Head of caudate nucleus (tissue), 42 donors: ENCODE measurements at places on chromosomes 12 and 14.

DNA sequence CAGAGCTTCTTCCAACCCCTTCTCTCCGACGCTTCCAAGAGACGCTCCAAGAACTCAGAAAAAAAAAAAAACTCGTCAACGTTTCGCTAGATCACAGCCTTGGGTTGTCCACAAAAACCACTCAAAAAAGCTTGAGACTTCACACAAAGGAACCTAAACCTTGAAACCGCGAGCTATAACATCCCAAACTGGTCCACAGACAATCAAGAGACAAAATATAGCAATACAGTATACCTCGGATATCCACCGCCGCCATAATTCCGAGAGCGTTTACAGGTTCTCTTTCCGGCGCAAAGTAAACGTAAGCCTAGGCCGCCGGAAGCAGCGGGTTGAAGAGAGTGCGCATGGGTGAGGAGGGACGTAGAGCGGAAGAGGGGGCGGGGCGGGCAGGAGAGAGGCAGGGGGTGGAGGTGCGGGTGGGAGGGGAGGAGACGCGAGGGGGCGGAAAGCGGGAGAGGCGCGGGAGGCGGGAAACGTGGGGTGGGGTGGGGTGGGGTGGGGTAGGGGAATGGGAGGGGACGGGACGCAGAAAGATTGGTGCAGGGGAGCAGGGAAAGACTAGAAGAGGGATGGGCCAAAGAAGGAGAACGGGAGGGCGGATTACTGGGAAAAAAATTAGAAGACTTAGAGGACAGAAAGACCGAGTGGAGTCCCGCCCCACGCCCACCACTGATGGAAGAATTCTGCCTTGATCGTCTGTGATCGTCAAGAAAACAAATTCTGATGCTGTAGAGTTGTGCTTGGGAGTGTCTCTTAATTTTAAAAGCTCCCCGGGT lies at the start of gene MED6:
Gene MED6 (minus strand): TSS at position 274 of the 776 bp plus-strand sequence. CDS start 18 bp downstream, at position 256.
- peak; percentile 94 for DNase-seq

DNA sequence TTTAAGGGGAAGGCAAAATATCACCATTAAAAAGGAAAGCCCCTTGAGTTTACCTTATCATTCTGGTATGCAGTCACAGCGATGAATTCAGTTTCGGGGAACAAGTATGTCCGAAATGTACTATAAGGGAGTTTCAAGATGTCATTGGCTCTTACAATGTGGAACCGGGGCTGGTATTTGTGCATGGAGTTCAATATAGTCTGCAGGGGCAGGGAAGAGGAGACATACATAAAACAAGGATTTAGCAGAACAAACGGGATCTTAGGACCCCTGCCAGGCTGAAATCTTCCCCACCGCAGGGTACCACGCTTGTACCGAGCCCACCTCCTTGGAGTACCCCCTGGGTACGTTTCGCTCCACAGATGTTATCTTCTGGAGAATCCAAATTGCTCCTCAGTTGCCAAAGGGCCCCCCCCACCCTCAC lies 4.5 kb downstream of the TBX3 start:
- DNase-seq = no peak

GRCh38 chr12:100166232-100166631 lies 23.6 kb upstream of the BLTP3B start:
- DNase-seq = no peak

- DNase-seq = no peak
These were observed 97.8 kb downstream of the VRK1 start for GRCh38 chr14:96894966-96895365.

GRCh38 chr14:95910628-95911027 lies 34.0 kb downstream of the TUNAR start:
- DNase-seq = no peak

- DNase-seq = no peak
These were observed 33.9 kb downstream of the STON2 start for GRCh38 chr14:81366214-81366613.

- peak; percentile 32 for DNase-seq
These were observed 17.7 kb downstream of the DNAL1 start for GRCh38 chr14:73662487-73662943.

DNA sequence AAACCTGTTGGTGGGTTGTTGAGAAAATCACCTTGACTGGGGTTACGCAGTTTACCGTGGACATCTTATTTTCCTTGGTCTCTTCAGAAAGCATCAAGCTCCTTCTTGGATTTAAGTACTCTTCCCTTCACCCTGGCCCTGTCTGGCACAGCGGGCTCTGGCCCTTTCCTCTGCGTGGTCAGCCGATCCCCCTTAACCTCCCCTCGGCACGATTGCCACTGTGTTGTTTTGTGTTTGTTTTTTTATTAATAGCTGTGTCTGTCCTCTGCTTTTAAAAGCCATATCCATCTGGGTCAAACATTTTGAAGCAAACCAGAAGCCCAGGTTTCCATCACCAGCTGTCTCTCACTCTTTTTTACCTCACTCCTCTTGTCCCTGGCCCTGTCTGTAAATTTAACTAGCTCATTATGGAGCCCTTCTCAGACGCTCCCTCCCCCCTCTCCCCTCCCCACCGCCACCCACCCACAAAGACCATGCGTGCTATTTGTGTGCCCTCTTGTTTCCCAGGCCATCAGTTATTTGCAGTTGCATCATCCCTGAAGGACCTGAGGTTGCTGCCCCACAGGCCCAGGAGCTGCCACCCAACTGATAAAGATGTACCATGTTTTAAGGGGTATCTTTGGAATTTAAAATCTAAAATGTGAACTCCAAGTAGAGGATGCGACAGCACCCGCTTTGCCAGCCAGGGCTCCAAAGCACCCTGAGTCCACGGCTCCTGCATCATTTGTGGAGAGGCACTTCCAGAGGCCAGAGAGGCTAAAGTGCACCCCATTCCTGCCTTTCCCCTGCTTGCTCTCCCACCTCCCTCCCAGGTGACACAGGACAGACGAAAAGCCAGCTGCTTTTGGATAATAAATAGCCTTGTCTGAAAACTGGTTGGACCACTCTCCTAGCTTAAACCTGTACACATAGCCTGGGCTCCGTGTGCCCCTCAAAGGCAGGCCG lies 3.9 kb downstream of the BCL11B start:
- no peak for DNase-seq

DNA sequence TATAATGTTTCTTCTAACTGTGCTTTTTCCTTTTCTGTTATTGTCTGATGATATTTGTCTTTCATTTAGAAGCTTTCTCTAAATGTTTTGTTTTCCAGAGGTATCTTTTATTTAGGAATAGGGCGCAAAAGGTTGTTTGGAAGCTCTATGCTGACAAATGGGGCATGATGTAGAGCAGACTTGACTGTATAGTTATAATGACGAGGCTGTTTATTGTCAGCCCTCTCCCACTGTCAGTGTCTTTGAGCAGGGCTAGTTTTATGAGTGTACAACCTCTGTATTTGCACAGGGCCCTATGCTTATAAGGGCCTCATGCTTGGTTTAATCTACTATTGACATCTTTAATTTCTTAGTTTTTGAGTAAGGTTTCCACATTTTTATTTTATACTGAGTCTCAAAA lies 158.9 kb downstream of the CCDC91 start:
- DNase-seq = no peak

GRCh38 chr12:119685375-119685774 lies 17.4 kb downstream of the PRKAB1 start:
- DNase-seq = no peak

GRCh38 chr14:20093442-20093841 lies 17.1 kb upstream of the OR4K17 start:
- DNase-seq = no peak
